Progenitor cell of endocrine pancreas (in vitro differentiated cells): ENCODE measurements at places on chromosomes 3 and 15. TPM values are rescaled to one million over a fixed set of nuclear protein-coding genes. Genes with fewer than 3 reads are reported as not detected.
A peak's percentile ranks its signal among the peaks of the same experiment; 100 is the strongest.

DNA sequence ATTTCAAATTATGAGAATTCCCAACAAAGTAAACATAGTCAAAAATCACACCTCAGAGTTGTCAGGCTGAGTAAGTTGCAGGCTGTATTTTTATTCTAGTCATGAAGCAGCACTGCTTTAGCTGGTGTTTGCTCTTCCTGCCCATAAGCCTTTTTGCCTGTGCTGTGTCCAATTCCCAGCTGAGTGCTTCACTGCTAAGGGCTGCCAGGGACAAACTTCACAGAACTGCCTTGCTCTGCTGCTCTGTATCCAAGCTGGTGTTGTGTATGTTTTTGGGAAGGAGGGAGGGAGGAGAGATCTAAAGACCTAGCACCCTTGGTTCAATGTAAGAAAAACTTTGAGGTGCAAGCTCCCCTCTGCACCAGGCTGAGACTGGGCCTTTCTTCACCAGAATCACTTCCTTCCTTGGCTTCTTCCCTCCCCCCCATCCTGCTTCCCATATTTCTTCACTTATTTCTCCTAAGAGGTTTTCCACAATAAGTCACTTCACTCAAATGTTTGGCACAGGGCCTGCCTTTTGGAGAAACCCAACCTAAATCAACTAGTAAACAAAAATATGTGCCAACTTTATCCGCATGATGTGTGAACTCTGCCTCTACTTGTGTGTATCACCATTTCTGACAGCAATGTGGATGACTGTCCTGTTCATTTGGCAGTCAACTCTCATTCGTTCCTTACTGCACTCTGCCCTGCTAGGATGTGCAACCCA is 156.1 kb downstream of the TBL1XR1 start:
- no peak for DNase-seq

Gene LMCD1
- 24.3 and 26.1 TPM in 2 replicates for total RNA-seq

GRCh38 chr15:67225336-67225735 is 29.1 kb downstream of the AAGAB start:
- DNase-seq, result no peak

GRCh38 chr15:71712182-71712581 is 98.2 kb upstream of the NR2E3 start:
- DNase-seq, result no peak

Gene TGM4
- not detected in 2 replicates for total RNA-seq

GRCh38 chr3:129974833-129975704 is 549 bp downstream of the TRH start:
- DNase-seq, result peak; percentile 15

DNA sequence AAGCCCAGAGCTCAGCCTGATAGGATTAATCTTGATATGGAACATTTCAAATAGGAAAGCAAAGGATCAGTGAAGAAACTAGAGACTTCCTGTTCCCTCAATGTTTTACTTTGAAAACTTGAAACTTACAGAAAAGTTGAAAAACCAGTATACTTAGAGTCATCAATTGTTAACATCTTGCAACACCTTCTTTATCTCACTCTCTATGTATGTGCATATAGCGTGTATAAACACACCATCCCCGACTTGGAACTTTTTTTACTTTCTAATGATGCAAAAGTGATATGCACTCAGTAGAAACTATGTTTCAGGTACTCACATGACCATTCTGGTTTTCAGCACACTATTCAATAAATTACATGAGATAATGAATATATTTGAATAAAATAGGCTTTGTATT is 60.5 kb downstream of the SEC22A start:
- no peak for DNase-seq

DNA sequence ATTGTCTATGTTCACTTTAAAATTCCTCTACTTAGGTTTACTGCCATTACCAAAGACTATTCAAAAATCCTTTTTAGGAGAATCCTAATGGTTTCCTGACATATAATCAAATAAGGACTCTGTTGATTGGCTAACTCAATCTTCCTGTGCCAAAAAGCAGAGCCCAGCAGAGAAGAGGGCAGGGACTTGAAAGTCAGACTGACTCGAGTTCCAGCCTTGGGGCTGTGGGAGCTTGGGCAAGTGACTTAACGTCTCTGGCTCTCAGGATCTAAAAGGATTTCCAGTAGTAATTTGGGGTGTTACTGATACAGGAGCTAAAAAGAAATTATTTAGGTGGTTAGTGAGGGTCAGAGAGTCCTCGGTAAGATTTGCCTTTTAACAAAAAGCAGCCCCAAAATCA is 10.9 kb downstream of the CCR5 start:
- no peak for DNase-seq

Gene GP9
- not detected in 2 replicates for total RNA-seq

Gene ALCAM
- total RNA-seq, result 28.6 and 29.8 TPM in 2 replicates

DNA sequence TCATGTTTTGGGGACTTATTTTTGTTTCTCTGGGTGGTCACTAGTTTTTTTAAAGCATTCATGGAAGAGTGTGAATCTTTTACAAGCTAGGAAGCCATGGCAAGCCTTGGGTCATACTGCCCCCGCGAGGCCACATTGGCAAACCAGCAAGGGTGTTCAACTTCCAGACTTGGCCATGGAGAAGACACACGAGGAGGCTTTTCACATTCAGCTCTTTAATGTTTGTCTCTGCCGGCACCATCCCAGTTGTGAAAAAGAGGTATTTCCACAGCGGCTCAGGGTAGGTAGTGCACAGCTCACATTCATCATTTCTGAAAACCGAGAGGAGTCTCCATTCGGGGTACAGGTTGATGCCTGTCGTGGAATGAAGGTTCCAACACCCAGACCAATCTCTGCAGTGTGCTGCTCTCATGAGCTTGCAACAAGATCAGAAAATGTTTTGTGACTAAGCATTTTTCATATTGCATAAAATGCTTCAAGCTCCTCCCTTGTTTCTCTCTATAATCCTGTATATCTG is 7.7 kb downstream of the CCR5 start:
- DNase-seq, result peak; percentile 58

Gene PTPN23
- 68.7 and 71.4 TPM in 2 replicates for total RNA-seq

- peak; percentile 15 for DNase-seq
These were observed 593 bp downstream of the CIAO2A start for GRCh38 chr15:64092864-64093626.

Gene SELENOS
- 44.7 and 51.9 TPM in 2 replicates for total RNA-seq

DNA sequence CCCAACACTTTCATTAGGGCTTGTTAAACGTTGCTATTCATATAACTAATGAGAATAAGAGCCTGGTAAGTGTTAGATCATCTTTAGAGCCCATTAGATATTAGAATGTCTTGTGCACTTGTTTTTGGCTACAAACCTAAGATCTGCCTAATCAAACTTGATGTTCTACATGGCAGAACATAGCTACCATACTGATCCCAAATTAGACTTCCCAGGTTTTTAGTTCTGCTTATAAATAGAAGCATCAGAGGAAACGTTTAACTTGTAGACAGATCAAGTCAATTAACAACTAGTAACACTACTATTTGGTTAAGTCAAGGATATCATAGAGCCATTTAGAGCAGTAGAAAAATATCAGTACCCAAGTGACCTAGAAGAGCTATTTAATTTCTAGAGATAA is 11.7 kb upstream of the KPNA4 start:
- no peak for DNase-seq

GRCh38 chr3:177357352-177358090 is 160.2 kb upstream of the TBL1XR1 start:
- DNase-seq, result no peak

Gene EIF4A2
- total RNA-seq, result 498 and 504 TPM in 2 replicates

- DNase-seq, result no peak
These were observed 154.4 kb downstream of the CBLB start for GRCh38 chr3:105714453-105714852.

GRCh38 chr15:91801836-91802534 is 51.5 kb upstream of the SLCO3A1 start:
- DNase-seq, result no peak

GRCh38 chr3:89260721-89261120 is 153.3 kb downstream of the EPHA3 start:
- DNase-seq, result no peak
